ENCODE measurements at places on chromosomes 3 and 15.

DNA sequence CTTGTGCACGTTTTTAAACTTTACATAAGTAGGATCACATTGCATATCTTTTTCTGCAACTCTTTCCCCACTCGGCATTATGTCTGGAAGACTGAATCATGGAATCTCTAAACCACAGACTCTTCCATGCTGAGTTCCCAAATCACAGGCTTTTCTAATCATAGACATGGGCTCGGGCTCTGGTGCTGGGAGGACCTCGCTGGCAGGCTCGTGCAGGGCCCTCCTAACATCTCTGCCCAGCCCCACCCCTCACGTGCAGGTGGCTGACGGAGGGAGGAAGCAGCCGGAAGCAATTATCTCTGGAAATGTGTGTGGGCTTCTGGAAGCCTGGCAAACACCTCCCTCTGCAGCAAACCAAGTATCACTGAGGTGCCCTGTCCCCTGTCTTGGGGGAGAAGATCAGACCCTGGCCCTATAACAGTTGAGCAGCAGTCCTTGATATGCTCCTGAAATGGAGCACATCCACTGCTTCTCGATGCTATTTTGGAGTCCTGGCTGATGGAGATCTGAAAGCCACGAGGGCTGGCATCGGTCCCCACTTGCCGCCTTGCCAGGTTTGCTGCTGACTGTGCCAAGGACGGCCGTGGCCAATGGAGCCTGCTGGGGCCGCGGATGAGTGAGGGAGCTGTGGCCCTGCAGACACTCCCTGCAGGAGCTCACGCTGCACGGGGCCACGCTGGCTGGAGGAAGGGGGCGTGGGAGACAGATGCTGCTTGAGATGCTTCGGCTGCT lies 4.4 kb upstream of the IQSEC1 start:
- no peak for DNase-seq

DNA sequence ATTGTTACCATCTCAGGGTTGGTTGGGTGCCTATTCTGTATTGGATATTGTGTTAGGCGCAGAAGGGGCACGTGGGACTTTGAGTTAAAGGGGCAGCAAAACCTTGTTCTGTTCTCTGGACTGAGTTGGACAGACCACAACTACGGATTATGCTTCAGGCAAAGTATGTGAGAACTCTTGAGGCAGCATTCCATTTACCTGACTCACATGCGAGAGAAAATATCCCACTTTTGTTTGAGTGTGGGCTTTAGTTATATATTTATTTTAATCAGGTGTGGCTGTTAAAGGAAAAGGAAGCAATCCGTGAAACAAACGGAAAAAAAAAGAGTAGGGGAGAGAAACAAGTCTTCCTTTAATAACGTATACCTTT lies 627 bp upstream of the PLS1 start:
- DNase-seq: no peak

GRCh38 chr3:46383211-46383950 lies 12.6 kb downstream of the CCR5 start:
- DNase-seq: no peak

DNA sequence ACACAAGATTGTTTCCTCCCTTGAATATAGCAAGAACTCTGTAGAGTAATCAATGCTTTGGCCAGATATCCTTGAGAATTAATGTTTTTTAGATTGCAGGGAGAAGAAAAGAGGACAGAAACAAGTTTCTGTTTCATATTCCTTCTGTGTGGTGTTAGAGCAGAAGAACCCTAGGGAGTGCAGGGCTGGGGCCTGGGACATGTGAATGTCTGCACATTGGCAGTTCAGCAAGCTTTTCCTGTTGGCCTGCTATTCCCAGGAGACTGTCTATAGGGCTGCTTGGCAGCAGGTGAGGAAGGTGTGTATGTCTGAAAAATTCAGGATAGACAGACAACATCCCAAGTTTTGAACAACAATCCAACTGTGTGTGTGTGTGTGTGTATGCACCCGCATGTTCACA lies 13.6 kb upstream of the CNBP start:
- no peak for DNase-seq

DNA sequence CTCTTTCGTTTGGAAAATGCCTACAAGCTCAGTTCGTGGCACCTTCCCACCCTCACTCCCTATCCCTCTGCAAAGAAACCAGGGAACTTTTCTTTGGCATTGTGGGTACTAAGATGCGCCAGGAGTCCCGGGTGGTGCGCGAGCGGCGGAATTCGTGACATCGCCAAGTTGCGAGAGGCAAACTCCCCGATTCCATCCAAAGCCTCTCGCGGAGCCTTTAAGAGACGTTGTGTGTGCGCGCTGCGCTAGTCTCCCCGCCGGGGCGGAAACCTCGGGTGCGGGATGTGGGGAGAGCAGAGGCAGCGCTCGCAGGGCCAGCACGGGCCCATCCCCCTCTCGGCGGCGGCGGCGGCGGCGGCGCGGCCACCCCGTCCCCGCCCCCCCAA lies 443 bp upstream of the NR2F2 start:
- DNase-seq: no peak

Measured in NCI-H1436 treated with DMSO at 0.1 percent for 48 hours (cell line).